Psoas muscle (tissue), 8 donors: ENCODE measurements at places on chromosomes 16 and 17. TPM values are rescaled to one million over a fixed set of nuclear protein-coding genes. Genes with fewer than 3 reads are reported as not detected.
A peak's percentile ranks its signal among the peaks of the same experiment; 100 is the strongest.

DNA sequence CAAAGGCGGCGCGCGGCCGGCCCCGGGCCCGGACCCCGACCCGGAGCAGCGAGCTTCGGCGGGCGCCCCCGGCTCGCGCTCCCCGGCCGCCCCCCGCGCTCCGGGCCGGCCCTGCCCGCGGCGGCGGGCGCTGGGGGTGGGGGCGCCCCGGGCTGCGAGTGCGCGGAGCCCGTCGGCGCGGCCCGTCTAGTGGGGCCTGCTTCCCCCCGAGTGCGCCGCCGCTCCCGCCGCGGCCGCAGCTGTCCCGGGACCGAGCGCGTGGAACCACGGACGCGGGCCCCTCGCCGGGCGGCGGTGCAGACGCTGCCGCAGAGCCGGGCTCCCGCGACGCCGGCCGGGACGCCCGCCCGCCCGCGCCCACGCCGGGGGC is 308 bp downstream of the ADCY9 start:
- no peak for DNase-seq

GRCh38 chr17:39861235-39861634 is 2.9 kb downstream of the IKZF3 start:
- no peak for DNase-seq

Gene SMIM5
- not detected for total RNA-seq

Gene LAT
- total RNA-seq, result 2.0 TPM

DNA sequence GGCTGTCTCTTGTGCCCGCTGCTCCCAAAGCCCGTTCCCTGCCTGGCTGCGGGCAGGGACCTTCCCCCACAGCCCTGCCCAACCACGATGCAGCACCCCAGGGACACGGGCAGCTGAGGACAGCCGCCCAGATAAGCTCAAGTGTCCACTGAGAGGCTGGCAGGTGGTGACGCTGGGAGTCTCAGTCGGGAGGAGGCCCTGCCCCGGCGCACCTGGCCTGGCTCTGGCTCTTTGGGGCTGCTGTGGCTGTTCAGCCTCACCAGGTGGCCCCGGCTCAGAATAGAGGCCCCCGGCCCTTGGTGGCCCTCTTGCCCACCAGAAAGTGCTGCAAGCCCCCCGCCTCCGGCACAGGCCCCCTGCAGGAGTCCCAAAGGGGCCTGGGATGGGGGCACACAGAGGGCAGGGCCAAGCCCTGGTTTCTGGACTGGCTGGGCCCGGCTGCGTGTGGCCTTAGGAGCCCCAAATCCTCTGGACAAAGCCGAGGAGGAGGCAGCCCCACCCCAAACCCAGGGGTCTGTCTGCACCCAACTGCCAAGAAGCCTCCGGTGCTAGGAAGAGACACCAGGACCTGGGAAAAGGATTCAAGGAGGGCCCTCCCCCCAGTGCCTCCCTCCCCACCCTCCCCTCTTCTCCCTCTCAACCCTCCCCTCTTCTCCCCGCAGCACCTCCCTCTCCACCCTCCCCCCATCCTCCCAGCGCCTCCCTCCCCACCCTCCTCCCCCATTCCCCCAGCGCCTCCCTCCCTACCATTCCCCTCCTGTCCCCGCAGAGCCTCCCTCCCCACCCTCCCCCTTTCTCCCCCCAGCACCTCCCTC is 5.3 kb downstream of the NTHL1 start:
- DNase-seq, result no peak

DNA sequence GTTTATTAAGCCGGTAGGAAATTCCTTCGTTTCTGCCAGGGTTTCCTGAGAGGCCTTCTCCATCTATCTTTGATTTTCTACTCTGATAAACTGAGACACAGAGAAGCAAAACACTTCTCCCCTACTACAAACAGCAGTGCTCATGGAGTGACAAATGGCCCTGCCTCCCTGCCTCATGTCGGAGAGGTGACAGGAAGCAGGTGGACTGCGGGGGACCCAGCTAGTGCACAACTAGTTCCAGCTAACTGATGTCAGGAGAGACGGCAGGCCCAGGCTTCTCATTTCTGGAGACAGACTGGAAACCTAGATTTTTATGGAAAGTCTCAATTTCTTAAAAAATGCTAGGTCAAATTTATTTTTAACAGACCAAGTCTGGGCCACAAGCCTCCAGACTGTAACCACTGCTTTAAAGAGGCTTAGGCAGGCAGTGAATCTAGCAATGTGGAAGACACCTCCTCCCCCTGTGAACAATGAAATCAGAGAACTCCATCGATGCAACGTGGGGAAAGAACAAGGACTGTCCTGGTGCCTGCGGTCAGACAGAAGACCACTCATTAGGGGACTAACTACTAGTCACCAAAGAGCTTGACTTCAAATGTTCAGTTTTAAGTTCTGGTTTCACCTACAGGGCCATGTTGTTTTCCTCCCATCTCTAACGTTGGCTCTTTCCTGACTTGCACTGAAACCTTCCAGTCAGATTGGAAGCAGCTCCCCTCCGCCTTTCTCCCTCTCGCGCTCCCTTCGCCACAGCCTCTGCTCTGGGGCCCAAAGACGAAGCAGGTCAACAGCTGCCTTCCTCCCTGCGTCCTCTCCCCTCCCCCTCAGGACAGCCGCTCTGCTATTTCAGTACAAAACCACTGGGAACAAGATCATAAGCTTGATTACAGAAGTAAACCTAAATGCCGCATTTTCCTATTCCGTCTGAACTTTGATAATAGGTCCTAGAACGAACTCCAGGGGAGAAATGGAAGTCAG is 17.6 kb downstream of the GTF3C1 start:
- peak; percentile 26 for DNase-seq

GRCh38 chr17:77781536-77781935 is 177.0 kb upstream of the TNRC6C start:
- DNase-seq, result peak; percentile 31

DNA sequence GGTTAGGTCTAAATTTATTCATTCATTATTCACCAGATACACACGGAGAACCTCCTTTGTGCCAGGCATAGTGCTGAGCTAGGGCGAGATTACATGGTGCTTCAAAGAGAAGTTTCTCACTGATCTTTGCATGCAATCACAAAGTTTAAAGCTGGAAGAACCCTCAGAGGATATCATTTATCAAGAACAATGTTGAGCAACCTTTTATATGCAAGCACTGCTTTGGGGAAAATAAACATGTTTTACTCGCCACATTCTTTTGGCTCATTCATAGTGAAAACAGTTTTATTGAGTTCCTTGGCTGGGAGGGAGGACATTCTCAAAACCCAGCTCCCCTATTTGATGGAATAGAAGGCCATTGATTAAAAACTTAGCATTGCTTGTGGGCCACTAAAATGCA is 49.8 kb upstream of the XYLT1 start:
- no peak for DNase-seq

- no peak for DNase-seq
These were observed 26.5 kb upstream of the NF1 start for GRCh38 chr17:31068291-31068690.

GRCh38 chr17:31052187-31052889 is 42.4 kb upstream of the NF1 start:
- DNase-seq, result peak; percentile 71

Gene SOX15
- 0.71 TPM for total RNA-seq

Gene TAC4
- not detected for total RNA-seq

DNA sequence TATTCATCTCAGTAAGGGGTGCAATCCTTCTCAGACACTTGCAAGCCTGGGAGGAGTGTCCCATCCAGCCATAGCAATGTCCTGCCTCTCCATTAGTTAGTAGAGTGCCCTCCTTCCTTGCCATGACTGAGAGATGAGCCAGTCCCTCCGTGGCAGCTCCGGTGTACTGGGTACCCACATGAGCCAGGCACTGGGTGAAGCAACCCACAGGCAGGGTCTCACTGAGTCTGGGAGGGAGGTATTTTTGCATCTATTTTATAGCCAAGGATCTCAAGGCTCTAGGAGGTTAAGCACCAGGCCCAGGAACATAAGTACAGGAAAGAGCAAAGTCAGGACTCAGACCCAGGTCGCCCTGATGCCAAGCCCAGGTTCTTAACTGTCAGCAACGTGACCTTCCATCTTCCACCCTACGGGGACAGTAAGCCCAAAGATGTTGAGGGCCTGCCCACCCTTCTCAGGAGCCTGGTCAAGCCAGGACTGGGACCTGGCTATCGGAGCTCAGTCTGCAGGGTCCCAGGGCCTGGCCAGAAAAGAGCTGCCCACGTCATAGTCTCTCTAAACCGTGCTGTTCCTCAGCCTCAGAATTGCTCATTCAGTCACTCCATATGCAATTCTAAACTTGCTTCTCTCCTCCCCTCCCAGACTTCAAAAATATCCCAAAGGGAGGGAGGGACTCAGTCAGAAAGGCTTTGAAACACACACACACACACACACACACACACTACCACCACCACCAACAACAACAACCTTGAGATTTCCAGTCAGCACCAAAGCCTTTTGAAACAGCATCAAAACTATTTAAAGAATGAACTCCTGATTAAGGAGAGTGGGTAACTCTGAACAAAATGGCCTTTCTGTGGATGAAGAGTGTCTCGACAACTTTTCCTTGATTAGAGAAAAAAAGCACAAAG is 16.6 kb downstream of the NOS2 start:
- DNase-seq, result no peak

DNA sequence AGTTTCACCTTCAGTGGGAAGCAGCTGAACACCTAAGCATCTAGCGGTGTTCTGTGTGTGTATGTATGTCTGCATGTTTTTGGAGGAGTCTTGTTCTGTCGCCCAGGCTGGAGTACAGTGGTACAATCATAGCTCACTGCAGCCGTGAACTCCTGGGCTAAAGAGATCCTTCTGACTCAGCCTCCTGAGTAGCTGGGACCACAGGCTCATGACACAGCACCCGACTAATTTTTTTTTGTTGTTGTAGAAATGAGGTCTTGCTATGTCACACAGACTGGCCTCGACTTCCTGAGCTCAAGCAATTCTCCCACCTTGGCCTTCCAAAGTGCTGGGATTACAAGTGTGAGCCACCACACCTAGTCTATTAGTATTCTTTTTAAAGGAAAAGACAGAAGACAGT is 30.2 kb upstream of the FAAP100 start:
- DNase-seq, result no peak

DNA sequence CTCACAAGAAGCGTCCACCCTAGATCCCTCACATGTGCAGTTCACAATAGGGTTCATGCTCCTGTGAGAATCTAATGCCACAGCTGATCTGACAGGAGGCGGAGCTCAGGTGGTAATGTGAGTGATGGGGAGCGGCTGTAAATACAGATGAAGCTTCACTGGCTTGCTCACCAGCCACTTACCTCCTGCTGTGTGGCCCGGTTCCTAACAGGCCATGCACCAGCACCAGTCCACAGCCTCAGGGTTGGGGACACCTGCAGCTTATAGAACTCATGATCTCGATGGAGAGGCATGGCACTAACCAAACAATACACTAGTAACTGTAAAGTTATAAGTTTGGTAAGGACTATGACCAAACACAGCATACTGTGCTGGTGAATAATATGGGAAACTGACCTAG is 368.0 kb upstream of the CDH5 start:
- DNase-seq, result no peak

- DNase-seq, result no peak
These were observed 771.7 kb downstream of the KCNJ18 start for GRCh38 chr17:22464041-22464440.

Gene SMIM22
- not detected for total RNA-seq

Gene SLC13A5
- total RNA-seq, result not detected

Gene PERCC1
- total RNA-seq, result not detected

DNA sequence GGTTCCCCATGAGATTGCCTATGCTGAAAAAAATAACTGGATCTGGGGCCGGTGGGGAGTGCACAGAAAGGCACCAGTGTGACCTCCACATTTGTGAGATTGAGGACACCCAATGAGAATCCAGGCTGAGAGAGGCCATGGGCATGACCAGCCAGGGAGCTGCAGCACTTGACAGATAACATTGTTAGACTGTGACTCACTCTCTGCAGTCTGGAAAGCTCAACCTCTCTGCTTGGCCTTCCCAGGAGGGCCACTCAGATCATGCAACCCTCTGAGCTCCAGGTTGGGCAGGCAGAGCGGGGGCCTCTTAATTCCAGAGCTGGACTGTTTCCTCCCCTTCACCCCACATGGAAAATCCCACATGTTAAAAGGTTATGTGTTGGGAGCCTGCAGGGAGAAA is 30.1 kb downstream of the FZD2 start:
- no peak for DNase-seq

Gene OR4D1
- total RNA-seq, result not detected

DNA sequence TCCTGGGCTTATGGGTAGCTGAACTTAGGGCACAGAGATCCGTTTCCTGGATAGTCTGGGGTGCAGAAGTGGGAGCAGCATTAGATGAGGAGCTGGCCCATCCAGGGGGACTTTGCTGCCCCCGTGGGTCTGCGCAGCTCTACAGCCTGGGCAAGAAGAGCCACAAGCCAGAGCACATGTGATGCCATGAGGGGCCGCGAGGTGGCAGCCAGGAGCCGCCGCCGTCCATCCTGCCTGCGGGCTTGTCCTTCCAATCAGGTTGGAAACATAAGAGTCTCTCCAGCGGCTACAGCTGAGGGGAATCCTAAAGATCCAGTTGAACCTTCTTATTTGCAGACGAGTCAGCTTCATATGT is 21.9 kb downstream of the C1QTNF1 start:
- DNase-seq, result peak; percentile 76

Gene TSEN54
- 5.7 TPM for total RNA-seq

- no peak for DNase-seq
These were observed 9.7 kb downstream of the RABEP1 start for GRCh38 chr17:5291683-5292350.

GRCh38 chr17:78974635-78975591 is 4.8 kb downstream of the LGALS3BP start:
- DNase-seq, result peak; percentile 80

- peak; percentile 39 for DNase-seq
These were observed 79.0 kb downstream of the C16orf78 start for GRCh38 chr16:49452578-49452977.

Gene TMIGD1
- not detected for total RNA-seq

Gene APOBR
- total RNA-seq, result 0.38 TPM

DNA sequence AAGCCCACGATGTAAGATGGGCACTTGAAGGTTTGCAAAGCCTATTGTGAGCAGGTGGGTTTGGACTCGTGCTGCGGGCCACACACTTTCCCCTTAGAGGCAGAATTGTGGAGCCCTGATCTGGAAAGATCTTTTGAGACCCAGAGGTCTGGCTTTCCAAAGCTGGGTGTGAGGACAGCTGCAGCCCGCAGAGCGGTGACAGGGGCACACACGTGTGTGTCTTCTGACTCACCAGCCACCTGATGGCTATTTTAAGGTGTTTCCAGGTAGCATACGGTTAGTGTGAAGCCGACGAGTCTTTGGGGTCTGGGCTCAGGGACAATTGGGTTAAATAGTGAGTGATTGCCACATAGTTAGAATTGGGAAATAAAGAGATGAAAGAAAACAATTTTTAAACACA is 108.9 kb upstream of the GSE1 start:
- DNase-seq, result no peak

Gene KLHL10
- not detected for total RNA-seq
